ENCODE measurements at places on chromosomes 3 and 15.

DNA sequence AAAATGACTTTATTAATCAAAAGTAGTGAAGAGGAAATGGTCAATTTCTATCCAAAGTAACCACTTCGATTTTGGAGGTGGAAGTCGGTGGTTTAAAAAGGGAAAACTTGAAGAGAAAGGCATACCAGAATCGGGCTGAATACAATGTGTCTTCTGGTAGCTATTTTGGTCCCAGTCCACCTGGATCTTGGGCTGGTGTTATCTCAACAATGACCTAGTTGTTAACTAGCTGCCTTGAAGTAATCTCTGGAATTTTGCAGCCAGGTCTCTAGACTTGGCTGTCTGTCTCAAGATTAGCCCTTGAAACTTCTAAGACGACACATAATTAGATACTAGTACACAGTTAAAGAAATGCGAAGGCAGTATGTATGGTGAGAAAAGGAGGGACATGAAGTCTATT is 409.8 kb downstream of the GRM7 start:
- no peak for DNase-seq

- DNase-seq = no peak
Measured at GRCh38 chr15:66864871-66865281, 162.8 kb downstream of the SMAD6 start.

DNA sequence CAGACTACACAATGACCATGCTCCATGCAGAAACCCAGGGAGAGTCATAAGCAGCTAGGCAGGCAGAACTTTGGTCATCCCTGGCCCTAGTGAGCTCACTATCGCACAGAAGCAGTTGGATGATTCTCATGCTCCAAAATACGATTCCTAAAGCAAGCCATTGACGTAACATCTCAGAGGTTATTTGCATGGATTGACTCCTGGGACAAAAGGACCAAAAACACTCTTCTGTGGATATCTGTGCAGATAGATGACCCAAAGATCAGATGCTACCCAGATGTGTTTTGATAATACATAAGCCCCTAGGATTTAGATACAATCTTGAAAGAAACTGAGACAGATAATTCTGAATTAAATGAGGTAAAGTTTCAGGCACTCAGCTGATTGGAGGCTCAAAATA is 33.4 kb upstream of the STT3B start:
- no peak for DNase-seq

DNA sequence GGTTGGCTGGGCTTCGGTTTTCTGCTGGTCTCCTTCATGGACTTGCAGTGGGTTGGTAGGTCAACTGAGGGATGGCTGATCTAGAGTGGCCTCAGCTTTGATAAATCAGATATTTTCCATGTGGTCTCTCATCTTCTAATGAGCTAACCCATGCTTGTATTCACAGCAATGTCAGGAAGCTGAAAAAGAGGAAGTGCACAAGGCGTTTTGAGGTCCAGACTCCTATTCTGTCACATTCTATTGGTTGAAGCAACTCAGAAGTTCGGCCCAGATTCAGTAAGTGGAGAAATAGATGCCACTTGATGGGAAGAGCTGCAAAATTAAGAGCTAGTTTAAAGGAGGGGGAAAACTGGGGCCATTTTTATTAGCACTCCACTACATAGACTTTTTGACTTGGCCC is 361.2 kb downstream of the DIPK2A start:
- no peak for DNase-seq

DNA sequence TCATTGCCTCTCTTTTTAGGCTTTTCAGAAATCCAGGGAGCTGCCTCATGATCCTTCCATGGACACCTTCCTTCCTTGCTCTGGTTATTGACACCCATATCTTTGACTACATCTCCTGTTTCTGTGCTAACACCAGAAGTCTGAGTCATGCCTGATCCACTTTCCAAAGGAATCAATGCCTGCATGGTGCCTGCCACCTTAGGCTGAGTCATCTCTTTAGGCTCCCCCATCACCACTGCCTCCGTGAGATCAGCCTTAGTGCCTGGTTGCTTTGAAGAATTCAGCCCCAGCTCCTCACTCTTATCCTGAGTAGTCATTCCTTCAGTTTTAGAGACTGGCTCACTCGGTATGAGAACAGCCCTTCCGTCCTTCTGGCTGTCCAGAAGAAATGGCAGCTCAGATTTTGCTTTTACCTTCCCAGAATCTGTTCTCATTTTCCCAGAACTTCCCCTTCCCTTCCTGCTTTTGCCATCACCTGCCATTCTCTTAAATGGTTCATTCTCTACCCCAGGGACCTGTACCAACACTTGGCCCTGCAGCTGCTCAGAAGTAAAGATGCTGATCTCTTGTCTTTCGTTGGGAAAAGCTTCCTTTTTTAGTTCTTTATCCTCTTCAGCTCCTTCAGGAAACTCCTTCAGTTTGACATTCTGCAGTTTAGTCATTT is 105.3 kb downstream of the MAP4 start:
- peak; percentile 71 for DNase-seq

DNA sequence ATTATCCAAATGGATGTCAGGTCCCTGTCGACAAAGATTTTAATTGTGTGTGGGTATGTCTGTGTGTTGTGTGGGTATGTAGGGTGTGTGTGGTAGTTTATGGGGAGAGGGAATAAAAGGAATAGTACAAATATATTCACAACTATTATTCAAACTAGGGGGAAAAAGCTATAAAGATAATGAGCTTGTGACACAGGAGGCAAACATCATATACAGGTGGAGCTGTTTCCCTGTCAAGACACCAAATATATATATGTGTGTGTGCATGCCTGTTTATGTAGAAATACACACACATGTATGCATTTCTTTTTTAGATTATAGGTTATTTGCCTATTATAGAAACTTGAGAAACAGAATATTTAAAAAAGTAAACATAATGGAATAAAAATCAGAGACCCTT is 108.7 kb downstream of the CD47 start:
- no peak for DNase-seq

- DNase-seq = no peak
Measured at GRCh38 chr3:170705131-170705530, 119.3 kb upstream of the SLC7A14 start.

GRCh38 chr3:124919756-124920155 is 14.8 kb downstream of the MUC13 start:
- DNase-seq = peak; percentile 44

DNA sequence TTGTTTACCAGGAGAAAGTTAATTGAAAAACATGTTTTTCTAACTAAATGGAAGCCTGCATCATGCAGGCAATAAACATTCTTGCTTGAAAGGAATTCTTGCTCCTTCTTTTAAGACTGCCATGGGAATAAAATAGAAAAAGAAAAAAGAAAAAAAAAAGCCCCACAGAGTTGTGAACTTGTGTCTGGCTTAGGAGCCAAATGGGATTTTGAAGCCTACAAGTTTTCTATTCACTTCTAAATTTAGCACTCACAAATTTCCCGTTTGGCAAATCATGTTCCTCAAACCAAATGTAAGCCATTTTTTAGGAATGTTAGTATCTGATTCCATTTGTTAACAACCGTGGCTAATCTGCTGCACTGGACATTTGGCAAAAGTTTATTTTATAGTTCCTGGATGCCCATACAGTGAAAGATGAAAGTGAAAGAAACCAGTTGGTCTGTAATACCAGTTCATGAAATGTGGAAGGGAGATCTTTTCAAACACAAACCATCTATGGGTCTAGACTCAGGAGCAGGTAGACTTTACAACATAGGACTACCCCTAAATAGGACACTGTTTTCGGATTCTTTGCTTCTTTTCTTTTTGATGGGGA is 133.8 kb upstream of the GMNC start:
- no peak for DNase-seq

GRCh38 chr3:38645601-38646000 is 3.9 kb downstream of the SCN5A start:
- DNase-seq = no peak

GRCh38 chr3:14823393-14823792 is 4.6 kb downstream of the FGD5 start:
- no peak for DNase-seq

DNA sequence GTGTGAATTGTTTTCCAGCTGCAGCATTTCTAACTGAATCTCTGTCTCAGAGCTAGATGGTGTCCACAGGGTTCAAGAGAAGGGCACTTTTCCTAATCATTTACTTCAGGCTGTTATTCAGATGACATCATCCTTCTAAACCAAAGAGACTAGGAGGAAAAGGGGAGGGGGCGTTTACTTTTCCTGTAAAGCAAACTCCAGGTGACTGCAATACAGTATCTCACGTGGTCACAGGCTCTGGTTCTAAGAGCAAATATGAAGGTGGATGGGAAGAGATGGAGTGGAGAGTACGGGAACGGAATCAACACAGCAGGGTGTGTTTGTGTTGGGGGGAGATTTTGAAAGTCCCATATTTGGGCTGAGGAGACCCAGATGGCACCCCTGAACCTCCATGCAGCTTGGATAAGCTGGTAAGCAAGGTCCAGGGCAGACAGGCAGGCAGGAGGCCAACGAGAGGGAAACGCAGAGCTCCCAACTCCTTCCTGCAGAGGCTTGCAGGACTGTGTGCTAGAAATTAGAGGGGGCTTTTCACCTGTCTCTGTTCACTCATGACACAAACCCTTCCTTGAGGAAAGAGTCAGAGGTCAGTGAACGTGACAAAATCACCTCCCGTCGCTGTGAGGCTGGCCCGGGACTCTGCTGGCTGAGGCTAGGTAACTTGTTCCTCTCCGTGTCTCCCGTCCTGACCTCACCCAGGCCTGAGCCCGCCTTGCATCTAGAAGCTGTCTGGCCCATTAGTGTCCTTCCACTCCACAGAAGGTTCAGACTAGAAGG is 151.2 kb downstream of the OPA1 start:
- peak; percentile 58 for DNase-seq
